ENCODE measurements at places on chromosomes 4 and X.

DNA sequence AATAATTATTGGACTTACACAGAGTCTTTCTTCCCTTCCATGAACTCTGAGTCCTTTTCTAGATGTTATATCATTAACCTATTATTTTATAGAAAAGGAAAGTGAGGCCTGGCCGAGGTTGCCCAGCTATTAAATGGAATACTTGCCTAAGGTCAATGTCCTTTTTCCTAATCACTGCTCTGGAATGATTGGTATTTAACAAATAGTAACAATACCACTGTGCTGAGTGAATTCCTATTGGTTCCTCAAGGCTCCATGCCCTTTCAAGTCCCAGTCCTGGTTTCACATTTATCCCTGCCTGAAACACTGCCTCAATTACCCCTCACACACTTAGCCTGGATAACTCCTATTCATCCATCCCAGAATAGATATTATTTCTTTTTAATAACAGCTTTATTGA lies 6.2 kb downstream of the TCEAL9 start:
- DNase-seq = no peak

DNA sequence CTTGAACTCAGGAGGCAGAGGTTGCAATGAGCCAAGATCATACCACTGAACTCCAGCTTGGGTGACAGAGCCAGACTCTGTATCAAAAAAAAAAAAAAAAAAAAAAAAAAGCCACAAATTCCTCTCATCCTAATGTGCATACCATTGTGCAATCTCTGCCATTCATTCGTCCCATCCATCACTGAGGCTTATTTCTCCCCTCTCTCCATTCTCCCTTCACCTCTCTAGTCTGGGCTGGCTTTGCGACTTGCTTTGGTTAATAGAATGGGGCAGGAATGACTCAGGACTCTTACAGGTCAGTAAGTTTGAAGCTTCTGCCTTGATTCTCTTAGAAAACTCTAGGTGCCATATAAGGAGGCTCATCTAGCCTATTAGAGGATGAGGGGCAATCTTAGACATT lies 60.3 kb upstream of the DDX3X start:
- no peak for DNase-seq

DNA sequence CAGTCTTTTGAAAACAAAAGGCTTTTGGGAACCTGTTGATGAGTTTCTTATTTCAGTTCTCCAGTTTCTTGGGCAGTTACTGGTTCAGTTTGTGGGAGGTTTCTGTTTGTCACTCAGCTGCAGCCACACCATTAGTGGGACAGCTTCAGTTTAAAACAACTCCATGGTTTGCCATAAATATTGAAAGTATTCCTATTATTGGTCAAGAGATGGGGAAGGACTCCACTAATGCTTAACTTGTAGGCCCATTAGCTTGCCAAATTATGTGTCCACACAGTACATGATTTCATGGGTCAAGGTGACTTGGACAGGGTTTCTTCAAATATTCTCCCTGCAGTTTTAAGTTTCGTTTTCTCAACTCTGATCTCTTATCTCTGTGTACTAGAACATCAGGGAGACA lies 15.5 kb upstream of the ASIC5 start:
- no peak for DNase-seq

DNA sequence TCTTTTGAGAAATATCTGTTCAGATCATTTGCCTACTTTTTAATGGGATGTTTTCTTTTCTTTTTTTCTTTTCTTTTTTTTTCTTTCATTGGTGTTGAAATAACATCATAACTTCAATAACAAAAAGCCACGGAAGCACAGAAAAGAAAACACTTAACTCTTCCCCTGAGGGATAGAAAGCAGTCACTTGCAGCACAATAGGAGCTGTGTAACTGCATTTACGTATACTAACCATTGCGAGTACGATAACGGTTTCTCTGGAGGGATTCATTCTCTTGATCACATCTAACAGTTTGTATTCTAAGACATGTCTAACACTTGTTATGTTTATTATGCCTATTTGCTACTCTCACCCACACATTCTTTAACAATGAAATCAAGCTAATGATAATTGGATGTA lies 27.3 kb downstream of the C4orf46 start:
- DNase-seq = no peak

GRCh38 chrX:66050140-66050569 lies 10.3 kb upstream of the VSIG4 start:
- no peak for DNase-seq

DNA sequence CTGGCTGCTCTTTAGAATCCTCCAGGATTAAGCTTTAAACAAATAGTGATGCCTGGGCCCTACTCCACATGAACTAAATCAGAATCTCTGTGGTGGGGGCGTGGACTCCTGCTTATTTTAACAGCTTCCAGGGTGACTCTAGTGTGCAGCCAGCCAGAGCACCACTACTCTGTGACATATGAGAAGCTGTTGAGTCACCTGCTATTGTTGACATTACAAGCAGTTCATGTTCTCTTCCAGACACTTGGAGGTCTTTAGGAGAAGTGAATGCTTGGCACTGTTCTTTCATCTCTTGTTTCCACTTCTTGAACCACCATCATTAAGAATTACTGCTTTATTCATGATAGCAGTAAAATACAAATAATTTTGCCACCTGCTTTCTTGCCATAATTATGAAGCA lies 426 bp upstream of the C4orf51 start:
- DNase-seq = no peak

DNA sequence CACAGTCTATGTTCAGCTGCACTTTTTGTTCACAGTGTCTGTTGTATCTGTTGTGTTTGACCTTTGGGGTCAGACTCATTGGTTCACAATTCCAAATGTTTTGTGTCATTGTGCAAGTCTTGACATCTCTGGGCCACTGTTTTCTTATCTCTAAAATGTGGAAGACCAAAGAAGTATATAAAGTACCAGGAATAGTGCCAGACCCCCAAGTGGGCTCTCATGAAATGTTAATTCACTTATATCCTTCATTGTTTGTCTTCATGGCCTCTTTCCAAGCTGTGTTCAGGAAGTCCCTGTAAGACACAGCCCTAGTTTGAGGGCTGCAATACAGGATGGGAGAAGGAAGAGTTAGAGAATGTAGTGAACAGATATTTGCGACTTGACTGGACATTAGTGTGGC lies 468.3 kb upstream of the BOD1L1 start:
- DNase-seq = no peak

GRCh38 chr4:186472948-186473347 lies 82.4 kb downstream of the MTNR1A start:
- no peak for DNase-seq

DNA sequence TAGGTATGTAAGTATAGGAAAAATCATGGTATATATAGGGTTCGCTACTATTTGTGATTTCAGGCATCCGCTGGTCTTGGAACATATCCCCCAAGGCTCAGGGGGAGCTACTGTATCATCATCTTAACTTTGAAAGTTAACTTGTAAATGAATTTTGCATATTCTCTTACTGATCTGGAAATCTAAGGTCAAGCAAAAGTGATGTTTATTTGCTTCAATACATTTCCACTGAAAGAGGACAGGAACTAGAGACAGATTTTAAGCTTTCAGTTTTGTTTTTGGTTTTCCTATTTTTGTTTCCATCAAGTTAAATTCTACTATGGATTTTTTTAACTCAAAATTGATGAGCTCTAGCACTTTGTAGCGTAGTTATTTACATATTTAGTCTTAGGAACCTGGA lies 56.2 kb downstream of the NAF1 start:
- DNase-seq = no peak

- DNase-seq = no peak
These were observed at the start of gene TMEM47 for GRCh38 chrX:34656842-34657725. TMEM47 (minus strand) TSS chrX:34657285; CDS start chrX:34657029, 256 bp downstream.

DNA sequence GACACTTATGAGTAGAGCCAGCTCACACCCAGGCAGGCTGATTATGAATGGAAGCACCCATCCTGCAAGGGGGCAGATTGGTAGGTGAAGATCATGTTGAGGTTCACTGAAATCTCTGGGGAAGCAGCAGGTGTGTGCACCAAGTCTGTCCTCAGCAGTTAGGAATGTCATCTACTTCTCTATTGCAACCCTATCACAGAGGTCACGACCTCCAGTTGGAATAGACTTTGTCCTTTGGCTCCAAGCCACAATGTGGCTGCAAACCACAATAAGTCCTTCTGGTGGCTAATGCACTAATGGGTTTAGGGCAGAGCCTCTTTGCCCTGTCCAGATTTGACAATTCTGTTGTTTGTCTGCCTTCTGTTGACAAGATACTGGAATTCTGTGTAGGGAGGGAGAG lies 1056.7 kb downstream of the PCDH19 start:
- no peak for DNase-seq

GRCh38 chr4:76251441-76252270 lies at the start of gene FAM47E:
FAM47E (plus strand) TSS chr4:76251721; CDS start chr4:76251747, 26 bp downstream.
- peak; percentile 53 for DNase-seq

DNA sequence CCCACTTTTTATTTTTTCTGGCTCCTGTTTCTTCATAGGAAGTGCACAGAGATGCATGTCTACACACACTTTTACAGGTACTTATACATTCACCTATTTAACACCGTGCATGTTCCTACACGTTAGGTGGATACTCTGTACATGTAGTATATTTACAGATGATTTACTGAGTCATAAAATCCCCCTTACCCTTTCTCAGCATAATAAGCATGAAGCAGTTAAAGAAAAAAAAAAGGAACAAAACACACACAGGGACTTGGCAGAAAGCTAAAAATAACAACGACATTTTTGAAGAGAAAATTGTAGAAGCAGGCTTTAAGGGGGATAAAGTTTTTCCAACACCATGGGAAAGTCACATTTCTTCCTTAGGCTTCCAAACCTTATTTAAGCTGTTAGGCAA lies 96.4 kb upstream of the IQCM start:
- DNase-seq = no peak

DNA sequence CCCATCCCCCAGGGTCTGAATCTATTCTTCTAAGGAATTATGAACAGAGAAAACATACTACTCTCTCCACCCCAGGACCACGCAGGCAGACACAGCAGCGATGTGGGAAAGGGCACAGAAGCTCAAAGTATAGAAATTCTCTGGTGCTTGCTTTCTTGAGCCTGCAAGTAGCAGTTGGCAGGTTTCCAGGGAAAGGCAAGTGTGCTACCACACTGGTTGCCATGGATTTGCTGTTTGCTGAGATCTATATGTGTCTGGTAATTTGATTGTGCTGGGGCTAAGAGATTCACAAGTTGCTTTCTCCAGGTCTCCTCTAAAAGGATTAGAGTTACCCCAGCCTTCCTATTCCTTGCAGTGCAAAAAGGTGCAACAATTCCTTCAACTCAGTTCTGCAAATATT lies 83.1 kb downstream of the GUCY2F start:
- DNase-seq = no peak

GRCh38 chr4:97761445-97762114 lies 381.7 kb downstream of the STPG2 start:
- no peak for DNase-seq

GRCh38 chr4:845836-846251 lies 19.9 kb upstream of the CPLX1 start:
- no peak for DNase-seq

DNA sequence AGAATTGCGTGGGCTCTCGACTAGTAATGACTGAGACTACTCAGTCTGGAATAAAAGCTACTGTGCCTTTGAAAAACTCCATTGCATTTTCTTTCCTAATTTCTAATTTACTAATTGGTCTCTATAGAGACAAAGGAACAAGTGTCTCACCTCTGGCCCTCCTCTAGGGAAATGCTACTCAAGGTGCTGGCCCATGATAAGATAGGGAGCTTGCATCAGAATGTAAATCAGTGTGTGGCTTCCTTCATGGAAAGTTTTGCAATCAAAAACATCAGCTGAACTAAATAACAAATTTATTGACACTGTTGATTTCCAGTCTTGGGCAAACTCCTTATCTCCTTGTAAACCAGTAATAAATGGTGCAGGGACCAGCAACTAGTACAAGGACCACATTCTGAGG lies 81.8 kb downstream of the SRPX start:
- DNase-seq = no peak

GRCh38 chrX:64192040-64192439 lies 13.5 kb downstream of the AMER1 start:
- no peak for DNase-seq

- peak; percentile 97 for DNase-seq
These were observed at the start of gene HPF1 for GRCh38 chr4:169757575-169758184. HPF1 (minus strand) TSS chr4:169757944; CDS start chr4:169757877, 67 bp downstream.

DNA sequence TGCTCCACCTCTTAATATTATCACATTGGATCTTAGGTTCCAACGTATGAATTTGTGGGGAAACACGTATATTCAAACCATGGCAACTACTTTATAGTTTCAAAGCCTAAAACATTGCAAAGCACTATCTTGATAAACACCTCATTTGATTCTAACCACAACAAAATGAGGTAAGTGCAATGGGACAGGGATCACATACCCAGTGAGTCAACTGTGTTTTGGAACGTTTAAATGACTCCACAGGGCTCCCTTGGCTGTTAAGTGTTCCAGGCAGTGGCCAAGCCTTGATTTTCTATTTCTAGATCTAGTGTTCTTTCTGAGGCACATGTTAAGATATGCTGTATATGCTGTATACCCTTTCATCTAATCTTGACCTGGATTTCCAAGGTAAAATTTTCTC lies 54.5 kb upstream of the C1QTNF7 start:
- no peak for DNase-seq

DNA sequence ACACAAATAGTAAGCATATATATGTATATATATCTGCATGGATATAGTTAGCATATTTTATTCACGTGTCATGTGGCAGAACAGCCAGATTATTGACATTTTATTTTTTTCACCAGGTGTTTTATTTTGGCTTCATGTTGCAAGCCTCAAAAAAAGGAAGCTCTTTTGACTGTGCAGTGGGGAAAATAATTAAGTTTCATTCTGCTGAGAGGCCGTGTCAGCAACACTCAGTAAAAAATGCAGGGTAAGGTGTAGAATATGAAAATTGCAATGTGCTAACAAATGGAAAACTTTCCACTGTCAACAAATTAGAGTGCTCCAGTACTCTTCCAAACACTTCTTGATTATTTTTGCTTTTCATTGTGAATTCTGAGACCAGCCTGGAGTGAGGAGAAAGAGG lies 511.5 kb downstream of the GLUD2 start:
- DNase-seq = no peak

DNA sequence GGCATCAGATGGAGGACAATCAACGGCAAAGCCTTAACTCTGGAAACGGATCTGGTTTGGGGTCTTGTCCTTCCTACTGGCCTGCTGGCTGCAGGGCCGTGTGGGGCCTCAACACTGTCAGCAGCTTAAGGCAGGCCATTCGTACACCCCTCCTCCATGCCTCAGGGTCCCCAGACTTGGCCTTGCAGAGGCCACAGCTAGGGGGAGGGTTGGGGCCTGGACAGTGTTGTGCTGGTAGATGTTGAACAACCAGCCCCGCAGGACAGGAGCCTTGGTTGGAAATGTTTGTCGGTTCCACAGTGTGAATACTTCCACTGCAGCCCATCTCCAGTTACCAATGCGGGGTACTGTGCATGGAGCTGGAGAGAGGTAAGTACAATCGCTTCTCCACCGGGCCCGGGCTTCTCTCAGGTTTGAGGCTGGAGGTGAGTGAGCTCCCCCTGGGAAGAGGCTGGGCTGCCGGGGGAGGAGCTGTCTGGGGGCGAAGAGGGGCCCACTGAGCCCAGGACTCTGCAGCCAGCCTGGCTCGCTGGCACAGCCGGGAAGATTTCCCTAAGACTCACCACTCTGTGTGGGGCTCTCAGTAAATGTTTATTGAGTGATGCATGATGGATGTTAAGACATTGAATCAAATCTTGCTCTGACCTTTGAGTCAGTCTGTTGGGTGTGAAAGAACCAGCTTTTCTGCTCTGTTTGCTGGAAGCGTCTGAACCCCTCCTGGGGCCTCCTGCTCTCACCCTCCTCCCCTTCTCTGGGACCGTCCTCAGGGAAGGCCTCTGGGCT lies 19.7 kb upstream of the GPR78 start:
- no peak for DNase-seq

All from activated T-cell treated with anti-CD3 and anti-CD28 coated beads, Interleukin-2, amount 50 U/mL, for 24 hours (primary cell).